Esophagus squamous epithelium (tissue), 5 donors: ENCODE measurements at places on chromosomes 1 and 21.

- no peak for DNase-seq
These were observed 29.4 kb upstream of the SSX2IP start for GRCh38 chr1:84719543-84720217.

DNA sequence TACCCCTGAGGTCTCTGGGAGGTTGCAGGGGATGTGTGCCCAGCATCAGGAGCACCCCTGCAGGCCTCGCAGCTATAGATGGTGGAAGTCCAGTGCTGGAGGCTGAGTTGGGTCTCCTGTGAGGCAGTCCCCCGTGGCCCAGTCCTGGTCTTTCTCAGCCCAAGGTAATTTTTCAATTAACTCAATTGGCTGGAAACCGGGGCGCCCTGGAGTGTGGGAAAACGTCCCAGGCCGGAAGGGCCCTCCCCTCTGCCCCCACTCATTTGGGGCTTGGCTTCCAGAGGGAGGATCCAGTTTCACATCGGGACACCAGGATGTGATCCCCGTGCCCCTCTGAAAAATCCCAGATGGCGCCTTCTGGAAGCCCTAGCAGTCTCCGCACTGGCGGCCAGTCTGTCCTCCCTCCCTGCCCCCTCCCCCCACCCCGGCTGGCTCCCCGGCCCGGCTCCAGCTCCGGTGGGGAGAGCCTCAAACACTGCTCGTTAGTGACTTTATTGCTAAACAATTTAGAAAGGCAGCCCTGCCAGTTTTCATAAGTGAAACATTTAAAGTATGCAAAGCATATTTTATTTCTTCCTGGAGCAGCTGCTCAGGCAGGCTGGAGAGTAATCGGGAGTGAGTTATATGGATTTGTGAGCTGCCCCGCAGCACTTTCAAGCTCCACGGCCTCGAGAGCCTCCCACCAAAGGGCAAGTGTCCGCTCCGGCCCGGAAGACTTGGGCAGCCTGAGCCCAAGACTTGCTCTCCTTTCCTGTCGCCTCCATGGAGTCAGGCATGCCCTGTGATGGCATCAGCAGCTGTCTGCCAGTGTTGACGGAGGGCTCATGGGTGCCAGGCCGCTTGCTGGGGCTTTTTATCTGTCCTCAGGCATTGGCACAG is 208.2 kb upstream of the TMEM51 start:
- no peak for DNase-seq

DNA sequence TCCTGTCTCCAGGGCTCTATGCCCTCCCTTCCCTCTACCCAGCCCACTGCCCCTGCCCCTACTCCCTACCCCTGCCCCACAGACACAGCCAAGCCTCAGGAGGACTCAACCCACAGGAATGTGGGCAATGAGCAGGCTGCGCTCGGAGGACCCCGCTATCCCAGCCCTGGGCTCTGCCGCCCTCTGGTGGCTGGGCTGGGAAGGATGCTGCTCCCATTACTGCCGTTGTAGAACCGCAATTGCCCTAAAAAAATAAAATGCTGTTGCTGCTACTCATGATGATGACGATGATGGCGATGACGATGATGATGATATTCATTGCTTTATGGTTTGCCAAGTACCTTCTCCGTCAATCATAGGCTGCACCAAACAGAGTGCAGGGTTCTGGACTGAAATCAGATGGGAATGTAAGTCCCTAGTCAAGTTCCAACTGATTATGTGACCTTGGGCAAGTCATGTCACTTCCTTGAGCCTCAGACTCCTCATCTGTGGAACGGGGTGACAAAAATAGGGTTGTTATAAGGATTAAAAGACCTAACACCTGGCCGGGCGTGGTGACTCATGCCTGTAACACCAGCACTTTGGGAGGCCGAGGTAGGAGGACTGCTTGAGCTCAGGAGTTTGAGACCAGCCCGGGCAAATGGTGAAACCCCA is 24.6 kb downstream of the ARHGEF19 start:
- DNase-seq = no peak

DNA sequence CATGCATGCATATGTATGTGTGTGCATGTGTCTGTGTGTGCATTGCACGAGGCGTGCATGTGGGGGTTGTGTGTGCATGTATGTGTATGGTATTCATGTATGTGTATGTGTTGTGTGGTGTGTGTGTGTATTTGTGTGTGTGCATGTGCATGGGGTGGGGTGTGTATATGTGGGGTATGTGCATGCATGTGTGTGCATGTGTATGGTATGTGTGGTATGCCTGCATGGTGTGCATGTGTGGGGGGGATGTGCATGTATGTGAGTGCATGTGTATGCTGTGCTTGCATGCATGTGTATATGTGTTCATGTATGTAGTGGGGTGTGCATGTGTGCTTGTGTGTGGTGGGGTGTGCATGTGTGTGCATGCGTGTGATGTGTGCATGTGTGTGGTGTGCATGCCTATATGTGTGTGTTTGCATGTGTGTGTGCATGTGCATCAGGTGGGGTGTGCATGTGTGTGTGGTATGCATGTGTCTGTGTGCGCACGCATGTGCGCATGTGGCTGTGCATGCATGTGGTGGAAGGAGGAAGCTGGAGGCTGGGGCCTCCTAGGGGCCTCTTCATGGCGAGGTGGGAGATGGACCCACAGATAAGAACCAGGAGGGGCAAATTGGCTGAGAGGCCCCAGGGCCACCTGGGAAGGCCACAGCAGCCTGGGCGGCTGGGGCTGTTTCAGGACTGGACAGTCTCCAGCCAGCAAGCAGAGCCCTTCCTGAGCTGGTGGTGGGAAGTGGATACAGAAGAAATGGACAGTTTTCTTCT is 35.9 kb upstream of the ARF1 start:
- DNase-seq = no peak

DNA sequence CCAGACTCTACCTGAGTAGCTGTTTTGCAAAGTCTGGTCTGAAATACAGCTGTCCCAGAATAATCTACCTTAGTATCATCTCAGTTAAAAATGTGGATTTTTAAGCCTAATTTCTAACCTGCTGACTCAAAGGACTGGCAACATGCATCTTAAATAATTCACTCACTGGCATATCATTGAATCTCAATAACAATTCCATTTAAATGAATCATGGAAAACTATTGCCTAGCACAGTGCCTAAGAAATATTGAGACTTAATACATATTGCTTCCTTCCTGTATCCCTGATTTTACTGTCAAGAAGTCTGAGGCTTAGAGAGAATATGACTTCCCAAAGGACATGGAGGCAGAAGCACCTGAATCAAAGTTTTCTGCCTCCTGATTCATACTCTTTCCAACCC is 3.1 kb downstream of the CCDC190 start:
- DNase-seq = no peak

- no peak for DNase-seq
These were observed 67.4 kb upstream of the SIPA1L2 start for GRCh38 chr1:232697187-232697822.

DNA sequence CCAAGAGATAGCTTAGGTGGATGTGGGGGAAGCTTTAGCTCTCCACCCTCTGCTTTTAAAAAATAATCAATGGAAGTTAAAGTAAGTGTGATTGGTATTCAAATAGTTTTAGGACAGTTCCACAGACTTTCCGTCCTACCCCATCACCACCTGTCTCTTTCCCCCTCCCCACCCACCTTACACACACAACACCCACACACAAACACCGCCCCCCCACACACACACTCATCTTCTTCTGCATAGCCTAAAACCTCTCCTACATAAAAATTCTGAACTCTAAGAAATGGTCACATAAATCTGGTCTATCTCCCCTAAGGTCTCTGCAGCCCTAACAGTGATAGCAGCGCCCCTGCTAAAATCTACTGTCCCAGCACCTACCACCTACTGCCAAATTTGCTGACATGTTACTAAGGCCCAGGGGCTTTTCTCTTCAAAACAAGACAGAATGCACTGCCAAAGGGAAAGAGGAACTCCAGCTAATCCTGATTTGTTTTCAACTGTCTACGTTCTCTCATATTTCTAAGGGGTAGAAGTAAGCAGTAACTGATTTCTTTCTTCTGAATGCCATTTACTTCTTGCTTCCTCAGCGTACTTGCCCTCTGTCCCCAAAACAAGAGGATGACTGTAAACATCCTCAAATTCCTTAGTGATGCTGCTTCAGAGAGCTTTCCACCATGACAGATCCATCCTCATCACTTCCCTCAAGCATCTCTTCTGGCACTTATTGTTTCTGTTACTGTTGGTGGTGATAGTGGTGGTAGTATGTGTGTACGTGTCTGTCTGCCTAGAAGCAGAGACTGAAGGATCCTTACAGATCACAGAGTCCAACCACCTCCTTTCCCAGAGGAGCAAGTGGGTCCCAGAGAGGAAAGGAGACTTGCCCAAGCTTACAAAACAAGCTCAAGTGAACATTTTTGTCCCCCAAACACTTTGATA is 56.8 kb downstream of the LUZP1 start:
- no peak for DNase-seq

GRCh38 chr1:216310776-216311175 is 112.5 kb downstream of the USH2A start:
- DNase-seq = no peak

- no peak for DNase-seq
These were observed 364.8 kb upstream of the SNX7 start for GRCh38 chr1:98296681-98297080.

DNA sequence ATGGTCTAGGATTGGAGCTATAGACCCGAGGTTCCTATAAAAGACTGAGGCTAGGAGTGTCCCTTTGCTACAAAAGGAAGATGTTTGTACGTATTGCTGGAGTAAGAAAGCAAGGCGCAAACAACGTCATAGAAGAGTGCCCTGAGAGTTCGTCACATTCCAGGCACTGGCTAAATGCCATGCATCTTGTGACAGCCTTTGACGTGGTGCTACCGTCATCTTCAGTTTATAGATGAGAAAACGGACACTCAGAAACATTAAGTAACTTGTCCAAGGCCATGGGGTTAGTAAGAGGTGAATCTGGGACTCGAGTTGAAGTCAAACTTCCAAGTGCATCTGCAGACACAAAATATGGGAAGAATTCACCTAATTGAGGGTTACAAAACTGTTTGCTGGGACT is 104.2 kb upstream of the SLC45A1 start:
- DNase-seq = no peak

- DNase-seq = no peak
These were observed 82.0 kb upstream of the ROR1 start for GRCh38 chr1:63691701-63692425.

DNA sequence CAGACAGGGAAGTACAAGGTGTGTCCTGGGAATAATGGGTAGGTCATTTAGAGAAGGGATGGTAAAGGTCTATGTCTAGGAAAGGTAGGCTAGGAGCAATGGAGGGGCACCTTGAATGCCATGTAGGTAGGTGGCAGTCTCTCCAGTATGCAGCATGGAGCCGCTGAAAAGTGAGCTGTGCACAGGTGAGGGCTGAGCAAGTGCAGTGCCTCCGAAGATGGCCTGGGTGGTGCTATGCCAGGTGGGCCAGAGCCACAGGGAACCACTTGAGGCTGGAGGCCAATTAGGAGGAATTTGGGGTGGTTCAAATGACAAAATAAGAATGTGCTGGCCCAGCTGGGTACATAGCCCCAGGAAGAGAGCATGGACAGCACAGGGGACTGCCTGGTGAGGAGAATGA is 25.0 kb downstream of the RNU5D-1 start:
- no peak for DNase-seq

- DNase-seq = no peak
These were observed 154.8 kb upstream of the DPYD start for GRCh38 chr1:98075626-98076025.

DNA sequence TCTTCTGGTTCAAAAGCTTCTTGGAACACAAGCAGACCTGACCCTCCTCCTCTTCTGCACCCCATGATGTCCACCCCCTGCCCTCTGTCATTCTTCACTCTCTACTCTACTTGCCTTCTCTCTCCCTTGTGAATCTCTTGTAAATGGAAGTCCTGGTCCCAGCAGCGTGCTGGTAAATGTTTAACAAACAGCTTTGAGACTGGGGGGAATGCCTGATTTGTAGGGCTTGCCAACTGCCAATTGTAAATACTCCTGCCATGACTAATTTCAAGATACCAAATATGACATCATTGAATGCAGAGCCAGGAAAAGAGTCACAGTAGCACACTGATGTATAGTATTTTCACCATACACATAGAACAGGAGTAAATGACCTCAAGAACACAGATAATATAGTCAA is 40.9 kb upstream of the LRRN2 start:
- DNase-seq = no peak

DNA sequence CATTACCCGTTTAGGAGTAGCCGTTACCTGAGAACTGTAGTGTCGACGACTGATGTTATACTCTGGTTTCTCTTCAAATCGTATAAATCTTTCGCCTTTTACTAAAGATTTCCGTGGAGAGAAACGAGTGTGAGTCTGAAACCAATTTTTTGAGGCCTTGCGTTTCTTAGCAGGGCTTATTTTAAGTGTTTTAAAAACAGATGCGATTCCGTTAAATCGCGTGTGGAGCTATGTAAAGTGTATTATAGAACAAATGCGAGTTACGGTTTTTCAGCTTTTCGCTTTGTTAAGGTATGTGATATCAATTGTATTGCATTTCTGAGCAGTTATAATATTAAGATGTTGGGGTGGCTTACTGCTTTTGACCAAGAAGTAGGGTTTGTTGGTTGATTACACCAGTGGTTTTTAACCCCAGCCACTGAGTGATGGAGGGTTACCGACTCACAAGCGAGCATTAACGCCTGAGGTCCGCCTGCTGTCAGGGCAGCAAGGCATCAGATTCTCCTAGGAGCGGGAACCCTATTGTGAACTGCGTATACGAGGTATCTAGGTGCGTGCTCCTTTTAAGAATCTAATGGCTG is 18.0 kb downstream of the KIAA2013 start:
- DNase-seq = no peak

DNA sequence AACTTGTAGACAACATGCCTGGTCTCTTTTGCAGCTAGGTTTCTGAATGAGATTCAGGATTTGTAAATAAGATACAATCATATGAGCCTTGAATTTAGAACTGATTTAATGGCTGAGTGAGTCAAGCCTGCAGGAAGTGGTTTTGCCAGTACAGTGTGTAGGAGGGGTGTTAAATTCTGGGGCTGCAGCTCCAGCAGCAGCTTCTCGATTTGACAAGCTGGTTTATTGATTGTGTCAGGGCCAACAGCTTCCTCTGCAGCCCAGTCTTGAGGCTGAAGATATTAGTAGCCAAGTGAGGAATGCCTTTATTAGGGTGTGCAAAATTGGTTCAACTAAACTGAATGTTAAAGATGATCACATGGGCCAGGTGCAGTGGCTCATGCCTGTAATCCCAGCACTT is 11.5 kb upstream of the PLA2G5 start:
- DNase-seq = no peak

GRCh38 chr1:155951753-155952504 is 10.5 kb downstream of the RXFP4 start:
- no peak for DNase-seq

- no peak for DNase-seq
These were observed 1632.3 kb downstream of the KCNT2 start for GRCh38 chr1:194975913-194976312.

- no peak for DNase-seq
These were observed 1331.1 kb downstream of the MRPL39 start for GRCh38 chr21:24276204-24276603.

DNA sequence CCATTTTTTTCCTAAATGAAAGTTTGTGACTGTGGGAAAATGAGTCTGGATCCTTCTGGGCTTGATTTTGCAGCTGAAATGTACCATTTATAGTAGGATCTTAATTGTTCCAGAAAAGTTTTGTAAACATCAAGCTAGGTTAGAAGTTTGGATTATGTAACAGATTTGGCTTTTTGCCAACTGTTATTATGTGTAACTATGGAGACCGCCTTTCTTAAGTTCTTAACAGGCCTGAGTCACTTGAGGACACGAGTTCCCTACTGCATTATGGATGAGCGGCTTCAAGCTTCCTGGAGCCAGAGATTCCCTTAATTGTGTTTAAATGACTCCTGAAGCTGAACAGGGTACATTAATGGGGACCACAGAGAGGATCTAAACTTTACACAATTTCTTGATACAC is 22.2 kb downstream of the SLC25A33 start:
- no peak for DNase-seq

- no peak for DNase-seq
These were observed 184.4 kb downstream of the NFIA start for GRCh38 chr1:61266738-61267137.
